NCI-H526 (cell line): ENCODE measurements at places on chromosomes 5 and 9.

DNA sequence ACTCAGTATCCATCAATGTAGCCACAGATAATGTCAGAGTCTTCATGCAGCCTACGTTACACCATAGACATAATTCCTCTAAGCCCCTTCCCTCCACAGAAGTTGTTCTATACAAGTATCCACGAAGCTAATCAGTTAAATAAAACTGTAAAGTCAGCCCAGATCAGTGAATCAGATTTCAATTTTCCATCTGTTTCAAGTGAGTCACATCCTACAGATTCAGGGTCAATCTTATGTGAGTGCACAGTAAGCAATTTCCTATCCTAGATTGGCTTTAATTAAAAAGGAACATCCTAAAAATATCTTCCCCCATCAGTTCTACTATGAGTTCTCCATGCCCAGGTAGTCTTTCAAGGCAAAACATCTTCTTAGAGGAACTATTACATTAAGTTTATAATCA lies 402.5 kb downstream of the EFNA5 start:
- DNase-seq = no peak

DNA sequence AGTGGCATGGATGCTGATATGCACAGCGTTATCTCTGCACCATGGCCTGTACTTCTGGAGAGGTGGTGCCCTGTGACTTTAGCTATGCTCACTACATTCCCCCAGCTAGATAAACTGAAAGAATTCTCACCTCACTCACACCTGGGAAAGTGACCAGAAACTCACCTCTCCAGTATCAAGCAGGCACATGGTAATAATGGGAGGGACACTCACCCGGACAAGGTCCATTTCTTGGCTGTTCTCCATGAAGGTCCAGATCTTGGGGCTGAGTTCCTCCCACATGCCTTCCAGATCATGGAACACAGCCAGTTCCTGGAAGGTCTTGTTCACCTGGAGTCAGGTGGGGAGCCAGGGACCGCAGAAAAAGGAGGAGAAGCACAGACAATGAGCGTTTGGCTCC lies 72.8 kb downstream of the NIPSNAP3B start:
- no peak for DNase-seq

DNA sequence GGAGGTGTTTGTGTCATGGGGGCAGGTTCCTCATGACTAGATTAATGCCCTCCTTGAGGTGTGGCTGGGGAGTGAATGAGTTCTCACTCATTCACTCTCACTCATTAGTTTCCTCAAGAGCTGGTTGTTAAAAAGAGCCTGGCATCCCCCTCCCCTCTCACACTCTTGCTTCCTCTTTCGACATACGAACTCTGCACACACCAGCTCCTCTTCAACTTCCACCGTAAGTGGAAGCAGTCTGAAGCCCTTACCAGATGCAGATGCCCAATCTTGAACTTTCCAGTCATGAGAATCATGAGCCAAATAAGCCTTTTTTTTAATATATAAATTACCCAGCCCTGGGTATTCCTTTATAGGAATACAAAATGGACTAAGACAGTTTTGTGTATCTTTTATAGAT lies 82.5 kb downstream of the SPRY4 start:
- no peak for DNase-seq

- no peak for DNase-seq
Measured at GRCh38 chr5:160685219-160685618, 166.8 kb downstream of the ATP10B start.

- DNase-seq = no peak
Measured at GRCh38 chr5:110510146-110510545, 216.3 kb downstream of the TMEM232 start.

GRCh38 chr5:160471761-160472160 lies 50.1 kb downstream of the PTTG1 start:
- no peak for DNase-seq

DNA sequence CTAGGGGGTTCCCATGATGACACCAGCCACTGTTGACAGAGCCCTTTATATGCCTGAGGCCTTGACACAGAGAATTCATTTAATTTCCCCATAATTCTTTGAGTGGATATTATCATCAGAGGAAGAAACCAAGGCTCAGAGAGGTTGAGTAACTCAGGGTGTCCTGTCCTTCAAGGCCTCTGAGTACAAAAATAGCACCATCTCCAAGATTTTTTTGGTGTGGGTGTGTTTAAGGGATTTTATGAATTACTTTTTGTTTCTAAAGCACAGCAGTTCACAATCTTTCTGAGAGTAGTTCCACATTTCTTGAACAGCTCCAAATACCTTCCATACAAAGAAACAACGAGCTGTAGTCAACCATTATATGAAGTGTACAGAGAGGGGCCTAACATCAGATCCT lies 6.2 kb upstream of the GSN start:
- no peak for DNase-seq

- DNase-seq = no peak
Measured at GRCh38 chr5:8814105-8814504, 731.8 kb downstream of the SEMA5A start.

- no peak for DNase-seq
Measured at GRCh38 chr5:93273176-93273575, 307.8 kb downstream of the NR2F1-AS1 start.

DNA sequence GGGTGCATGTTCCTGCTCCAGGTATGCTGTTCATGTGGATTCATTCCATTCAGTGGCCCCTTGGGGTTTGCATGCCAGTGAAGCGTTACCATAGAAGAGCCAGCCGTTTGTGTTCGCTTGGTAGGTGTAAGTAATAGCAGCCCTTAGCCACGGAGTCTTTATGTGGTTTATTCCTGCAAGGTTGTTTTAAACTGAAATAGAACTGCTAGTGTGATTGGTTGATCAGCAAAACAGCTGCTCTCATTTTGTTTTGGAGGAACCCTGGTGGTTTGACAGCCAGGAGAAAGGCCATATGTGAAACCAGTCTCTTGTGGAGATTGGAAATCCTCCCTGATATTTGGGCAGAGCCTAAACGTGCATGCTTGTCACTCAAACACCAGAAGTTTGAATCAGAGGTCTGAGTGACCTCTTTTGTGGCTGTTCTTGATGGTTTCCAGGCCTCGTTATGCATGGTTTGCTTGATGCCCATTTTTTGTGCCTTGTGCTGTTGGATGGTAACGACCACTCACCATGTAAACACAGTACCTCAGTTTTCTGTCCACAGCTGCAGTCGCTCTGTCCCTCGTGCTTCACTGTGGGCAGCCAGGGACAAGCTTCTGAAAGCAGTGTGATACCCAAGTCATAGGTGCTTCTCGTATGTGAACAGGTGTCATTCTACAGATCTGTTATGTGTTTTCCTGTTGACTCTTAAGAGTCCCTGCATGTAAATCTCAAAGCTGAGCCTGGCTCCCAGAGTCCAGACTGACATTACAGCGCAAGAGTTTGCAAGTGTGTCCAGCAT lies 58.3 kb upstream of the NXNL2 start:
- DNase-seq = peak; percentile 61
